ENCODE measurements at places on chromosomes 16 and 17. TPM values are rescaled to one million over a fixed set of nuclear protein-coding genes. Genes with fewer than 3 reads are reported as not detected.
A peak's percentile ranks its signal among the peaks of the same experiment; 100 is the strongest.

DNA sequence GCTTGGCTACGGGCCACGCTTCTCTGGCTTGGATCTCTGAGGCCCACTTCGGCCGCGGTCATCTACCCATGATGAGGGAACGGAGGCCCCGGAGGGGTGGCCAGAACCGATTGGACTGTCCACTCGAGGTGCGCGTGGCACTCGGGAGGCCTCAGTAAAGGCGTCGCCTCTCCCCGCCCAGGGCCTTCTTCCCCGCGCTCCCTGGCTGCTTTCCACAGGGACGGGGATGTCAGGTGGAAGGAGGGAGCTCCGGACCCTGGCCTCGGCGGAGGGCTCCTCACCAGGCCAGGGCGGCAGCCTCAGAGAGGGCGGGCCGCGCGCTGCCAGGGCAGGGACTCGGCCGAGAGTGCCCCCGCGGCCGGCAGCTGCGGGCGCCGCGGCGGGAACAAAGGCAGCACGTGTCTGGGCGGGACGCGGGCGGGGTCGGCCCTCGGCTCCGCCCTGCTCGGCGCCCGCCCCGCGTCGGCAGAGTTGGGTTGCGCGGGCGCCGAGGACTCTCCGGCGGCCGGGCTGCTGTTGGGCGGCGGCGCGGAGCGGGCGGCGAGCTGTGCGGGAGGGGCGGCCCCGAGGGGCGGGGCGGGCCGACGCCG, 587 bp upstream of the CDK5R1 start:
- DNase-seq, result no peak

DNA sequence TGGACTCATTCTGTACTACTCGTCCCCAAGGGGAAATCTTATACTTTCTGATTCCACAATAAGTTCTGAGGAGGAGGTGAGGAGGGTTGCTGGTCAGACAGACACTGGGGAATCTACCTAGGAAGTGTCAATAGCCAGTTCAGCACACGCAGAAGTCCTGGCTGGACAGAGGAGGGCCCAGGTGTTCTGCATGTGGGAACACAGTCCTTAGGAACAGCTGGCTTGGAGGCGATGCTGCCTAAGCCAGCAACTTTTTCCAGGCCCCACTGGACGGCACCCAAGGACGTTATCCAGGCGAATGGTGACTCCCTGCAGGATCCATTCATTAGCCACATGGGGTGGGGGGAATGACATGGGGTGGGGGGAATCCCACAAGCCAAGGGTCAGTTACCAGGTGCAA, 29.9 kb upstream of the WFIKKN2 start:
- DNase-seq, result no peak

DNAI2 gene
- not detected for polyA plus RNA-seq

DNA sequence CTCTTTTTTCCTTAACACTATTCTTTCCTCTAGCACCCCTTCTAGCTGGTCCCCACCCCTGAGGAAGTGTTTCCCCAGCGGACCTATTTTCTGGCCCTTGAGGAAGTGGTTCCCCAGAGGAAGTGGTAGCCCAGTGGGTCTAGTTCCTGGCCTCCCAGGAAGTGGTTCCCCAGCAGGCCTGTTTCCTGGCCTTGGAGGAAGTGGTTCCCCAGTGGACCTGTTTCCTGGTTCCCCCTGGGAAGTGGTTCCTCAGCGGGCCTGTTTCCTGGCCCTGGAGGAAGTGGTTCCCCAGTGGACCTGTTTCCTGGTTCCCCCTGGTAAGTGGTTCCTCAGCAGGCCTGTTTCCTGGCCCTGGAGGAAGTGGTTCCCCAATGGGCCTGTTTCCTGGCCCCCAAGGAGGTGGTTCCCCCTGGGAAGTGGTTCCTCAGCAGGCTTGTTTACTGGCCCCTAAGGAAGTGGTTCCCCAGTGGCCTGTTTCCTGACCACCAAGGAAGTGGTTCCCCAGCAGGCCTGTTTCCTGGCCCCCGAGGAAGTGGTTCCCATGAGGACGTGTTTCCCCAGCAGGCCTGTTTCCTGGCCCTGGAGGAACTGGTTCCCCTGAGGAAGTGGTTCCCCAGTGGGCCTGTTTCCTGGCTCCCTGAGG, 58.3 kb downstream of the NTN1 start:
- DNase-seq, result no peak

DNA sequence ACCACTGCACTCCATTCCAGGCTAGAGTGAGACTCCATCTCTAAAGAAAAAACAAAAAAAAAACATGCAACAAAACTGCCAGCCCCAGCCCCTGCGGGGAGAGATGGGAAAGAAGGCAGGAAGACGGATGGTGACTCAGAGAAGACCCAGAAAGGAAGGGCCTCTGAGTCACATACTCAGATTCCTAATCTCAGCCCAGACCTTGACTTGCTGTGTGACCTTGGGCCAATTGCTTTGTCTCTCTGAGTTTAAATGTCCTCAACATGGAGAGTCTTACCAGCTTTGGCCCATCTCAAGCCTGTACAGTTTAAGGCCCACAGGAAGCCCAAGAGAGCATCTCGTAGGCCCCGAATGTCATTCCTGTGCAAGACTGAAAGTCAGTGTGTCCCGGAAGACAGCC, 86.5 kb upstream of the LHX1 start:
- peak; percentile 9 for DNase-seq

GRCh38 chr17:54256401-54256929, 433.7 kb downstream of the KIF2B start:
- no peak for DNase-seq

DNA sequence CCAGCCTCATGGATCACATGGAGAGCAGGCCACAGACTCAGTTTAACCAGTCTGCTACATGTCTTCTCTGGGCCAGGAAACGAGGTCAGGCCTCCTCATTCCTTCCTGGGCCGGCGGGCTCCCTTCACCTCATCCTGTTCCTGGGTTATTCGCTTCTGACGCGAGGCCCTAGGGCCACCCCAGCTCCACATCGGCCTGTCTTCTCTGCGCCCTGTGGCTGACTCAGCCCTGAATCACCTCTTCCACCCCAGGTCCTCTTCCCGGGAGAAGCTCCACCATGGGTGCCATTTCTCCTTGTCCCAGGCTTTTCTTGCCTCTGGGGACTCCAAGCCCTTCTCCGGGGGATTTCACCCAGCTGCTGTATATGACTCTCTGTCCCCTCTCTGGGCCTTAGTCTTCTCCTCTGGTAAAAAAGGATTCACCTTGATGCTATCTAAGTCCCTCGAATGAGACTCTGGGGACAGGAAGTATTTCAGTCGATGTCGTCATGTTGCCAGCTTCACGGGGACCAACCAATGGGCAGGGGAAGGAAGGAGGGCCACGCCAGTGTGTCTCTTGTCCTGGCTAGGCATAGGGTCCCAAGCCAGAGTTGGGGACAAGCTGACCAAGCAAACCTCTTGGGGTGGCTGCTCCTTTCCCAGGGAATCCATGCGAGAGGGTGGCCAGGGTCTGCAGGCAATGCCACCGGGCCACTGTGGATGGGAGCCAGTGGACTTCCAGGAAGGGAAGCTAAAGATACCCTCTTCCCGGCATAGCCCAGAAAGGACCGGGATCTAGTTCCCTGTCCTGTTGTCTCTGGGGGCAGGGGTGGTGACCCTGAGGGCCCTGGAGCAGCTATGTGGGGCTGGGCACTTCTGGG, 58.7 kb downstream of the SOCS3 start:
- no peak for DNase-seq

MYH13 gene
- not detected for polyA plus RNA-seq

DNA sequence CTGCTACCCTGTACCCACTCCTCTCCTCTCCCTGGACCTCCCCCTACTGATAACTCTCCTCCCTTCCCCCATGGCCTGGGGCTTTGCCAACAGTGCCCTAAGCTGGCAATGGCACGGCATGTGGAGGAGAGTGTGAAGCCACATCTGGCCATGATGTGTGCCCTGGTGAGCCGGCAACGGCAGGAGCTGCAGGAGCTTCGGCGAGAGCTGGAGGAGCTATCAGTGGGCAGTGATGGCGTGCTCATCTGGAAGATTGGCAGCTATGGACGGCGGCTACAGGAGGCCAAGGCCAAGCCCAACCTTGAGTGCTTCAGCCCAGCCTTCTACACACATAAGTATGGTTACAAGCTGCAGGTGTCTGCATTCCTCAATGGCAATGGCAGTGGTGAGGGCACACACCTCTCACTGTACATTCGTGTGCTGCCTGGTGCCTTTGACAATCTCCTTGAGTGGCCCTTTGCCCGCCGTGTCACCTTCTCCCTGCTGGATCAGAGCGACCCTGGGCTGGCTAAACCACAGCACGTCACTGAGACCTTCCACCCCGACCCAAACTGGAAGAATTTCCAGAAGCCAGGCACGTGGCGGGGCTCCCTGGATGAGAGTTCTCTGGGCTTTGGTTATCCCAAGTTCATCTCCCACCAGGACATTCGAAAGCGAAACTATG, 5.2 kb downstream of the TRAF4 start:
- no peak for DNase-seq

DNA sequence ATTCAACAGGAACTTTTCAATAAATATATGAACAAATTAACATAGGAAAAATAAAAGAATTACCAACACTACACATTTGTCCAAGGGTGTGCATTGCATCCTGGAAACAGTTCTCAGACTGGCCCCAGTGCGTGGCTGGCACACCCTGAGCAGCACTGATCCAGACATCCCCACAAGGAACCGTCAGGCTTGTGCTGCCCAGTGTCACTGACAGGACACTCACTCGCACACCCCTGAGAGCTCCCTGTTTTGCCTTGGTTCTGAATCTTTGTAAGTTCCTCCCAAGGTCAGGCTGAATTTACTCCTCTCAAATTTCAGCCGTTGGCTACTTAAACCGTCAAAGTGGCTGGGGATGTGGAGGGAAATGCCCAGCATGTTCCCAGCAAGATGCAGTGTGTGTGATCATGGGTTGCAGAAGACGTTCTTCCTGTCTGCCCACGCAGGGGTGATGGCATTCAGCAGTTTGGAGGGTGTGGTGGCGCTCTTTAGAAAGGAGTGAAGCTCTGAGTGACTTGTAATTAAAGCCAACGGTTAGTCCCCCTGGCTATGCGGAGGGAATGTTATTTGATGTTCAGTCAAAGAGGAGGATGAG, 1.7 kb downstream of the MT2A start:
- peak; percentile 84 for DNase-seq

DNA sequence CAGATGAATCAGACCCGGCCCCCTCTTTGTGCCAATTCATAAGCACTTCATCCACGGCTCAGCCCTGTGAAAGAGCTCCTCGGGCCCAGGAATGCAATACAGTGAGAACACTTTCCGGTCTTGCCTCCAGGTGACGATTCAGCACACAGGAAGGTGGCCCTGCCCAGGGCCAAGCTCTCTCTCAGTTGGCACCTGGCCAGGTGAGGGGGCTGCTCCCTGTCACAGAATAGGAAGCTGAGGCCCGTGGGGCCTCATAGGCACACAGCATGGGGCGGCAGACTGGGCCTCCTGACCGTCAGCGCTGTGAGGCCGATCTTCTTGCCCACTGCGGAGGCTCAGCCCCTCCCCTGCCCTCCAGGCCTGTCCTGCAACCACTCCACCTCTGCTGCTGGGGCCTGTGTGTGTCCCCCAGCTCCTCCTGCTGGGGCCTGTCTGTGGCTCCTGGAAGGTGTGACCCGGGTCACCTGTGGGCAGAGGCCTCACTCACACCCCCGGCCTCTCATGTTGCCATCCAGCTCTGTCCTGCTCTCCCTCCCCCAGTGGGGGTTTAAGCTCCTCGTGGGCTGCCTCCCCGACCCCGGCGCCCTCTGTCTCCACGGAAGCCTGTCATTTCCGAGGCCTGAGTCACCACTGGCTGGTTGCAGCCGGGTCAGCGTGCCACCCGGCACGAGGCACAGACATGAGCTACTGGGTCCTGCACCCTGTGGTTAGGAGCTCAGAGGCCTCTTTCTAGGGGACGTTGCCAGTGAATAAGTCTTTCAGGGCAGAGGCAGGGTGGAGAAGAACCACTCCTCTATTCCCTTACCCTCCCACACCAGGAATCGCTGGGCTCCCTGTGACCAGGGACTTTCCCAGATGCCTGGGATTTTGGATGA, 114.4 kb downstream of the SEC14L1 start:
- DNase-seq, result no peak

MT1G gene
- 2.4 TPM for polyA plus RNA-seq

DNA sequence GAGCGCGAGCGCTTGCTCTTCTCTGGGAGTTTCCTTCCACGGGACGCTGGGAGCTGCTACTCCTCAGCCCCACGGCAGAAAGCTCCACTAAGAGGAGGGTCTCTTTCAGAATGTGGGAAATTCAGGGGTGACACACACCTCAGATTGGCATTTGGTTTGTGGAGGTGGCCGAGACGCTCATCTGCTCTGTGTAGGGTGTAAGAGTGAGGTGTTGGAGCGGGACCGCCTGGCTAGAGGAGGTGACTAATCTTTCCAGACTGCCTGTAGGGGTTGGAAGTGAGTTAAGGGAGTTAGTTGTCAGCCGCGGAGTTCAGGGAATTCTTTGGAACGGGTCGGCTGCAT, 735 bp downstream of the PSMD11 start:
- no peak for DNase-seq

DNA sequence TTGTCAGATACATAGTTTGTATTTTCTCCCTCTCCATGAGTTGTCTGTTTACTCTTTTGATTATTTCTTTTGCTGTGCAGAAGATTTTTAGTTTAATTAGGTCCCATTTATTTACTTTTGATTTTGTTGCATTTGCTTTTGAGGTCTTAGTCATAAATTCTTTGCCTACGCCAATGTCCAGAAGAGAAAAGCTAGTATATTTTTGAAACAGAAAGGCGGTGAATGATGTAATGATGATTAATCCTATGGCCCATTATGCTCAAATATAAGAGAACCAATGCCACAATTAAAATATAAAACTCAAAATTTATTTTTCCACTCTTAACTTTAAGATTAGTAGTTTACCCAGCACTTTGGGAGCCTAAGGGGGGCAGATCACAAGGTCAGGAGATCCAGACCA, 59.8 kb upstream of the SMIM36 start:
- DNase-seq, result no peak
